ENCODE measurements at places on chromosomes 7 and 10. TPM values are rescaled to one million over a fixed set of nuclear protein-coding genes. Genes with fewer than 3 reads are reported as not detected.

The ZNF425 gene
- total RNA-seq = 6.9 TPM

DNA sequence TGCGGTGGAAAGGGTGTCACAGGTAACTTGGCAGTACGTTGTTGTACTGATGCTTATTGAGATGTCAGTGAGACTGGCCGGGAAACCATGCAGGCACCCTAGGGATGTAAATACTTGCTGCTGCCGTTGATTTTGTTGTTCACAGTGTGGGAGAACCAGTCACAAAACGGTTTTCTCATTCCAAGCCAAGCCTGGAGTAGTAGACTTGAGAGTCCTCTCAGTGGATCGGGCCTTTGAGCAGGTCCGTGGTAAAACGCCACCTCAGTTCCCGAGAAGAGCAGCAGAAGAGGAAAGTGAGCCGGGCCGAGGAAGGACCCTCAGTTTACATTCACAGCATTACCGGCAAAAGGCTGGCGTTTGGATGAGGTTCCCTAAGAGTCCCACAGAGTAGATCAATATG lies 1.1 kb downstream of the JAKMIP3 start:
- DNase-seq = no peak

DNA sequence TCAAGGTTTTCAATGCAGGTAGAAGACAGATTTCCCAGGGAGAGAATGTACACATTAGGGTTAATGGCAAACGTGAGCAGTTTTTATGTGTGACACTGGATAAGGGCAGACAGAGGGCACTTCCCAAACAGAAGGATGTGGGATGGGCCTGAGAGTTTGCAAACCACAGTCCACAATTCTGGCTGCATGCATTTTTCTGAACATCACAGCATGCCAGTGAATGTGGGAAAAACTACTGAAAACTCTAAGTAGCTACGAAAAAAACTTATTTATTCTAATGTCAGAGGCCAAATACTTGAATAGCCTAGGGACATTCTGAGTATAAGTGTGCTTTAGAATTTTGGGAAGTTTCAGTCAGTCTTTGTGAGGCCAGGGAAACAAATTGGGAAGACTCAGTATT lies 145.9 kb downstream of the NRCAM start:
- DNase-seq = no peak

The CHST3 gene
- 3.3 TPM for total RNA-seq

- DNase-seq = no peak
Observed at GRCh38 chr10:5291501-5292195, 73.1 kb upstream of the UCN3 start.

DNA sequence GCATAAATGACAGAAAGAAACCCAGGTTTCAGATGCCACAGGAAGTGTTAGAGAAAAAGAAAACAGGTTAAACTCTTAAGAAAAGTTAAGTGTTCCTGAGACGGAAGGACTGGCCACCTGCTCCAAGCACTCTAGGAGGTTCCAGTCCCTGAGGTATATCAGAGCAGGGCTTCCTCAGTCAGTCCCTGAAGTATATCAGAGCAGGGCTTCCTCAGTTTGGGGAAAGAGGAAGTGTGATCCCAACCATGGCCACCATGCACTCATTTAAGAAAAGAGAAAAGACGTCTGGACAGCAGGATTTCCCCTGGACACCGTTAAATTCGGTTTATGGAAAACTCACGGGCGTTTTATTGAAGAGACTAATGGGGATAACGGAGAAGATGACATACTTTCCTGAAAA lies 133.4 kb upstream of the PFKP start:
- no peak for DNase-seq

DNA sequence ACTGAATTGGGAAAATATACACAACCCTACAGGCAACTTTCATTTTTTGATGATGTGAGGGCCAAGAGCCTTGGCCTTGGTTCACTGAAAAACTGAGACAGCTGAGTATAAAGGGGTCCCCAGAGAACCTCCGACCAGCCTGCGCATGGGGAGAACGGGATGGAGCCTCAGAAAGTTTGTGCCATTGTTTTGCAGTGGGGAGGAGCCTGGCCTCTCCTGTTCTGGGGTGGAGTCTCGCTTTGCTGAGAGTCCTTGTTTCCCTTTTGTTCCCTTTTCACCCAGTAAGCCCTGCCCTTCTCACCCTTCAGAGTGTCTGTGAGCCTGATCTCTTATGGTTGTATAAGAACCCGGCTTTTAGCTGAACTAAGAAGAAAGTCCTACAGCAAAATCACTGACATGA lies 193.2 kb upstream of the AKR1E2 start:
- DNase-seq = no peak

DNA sequence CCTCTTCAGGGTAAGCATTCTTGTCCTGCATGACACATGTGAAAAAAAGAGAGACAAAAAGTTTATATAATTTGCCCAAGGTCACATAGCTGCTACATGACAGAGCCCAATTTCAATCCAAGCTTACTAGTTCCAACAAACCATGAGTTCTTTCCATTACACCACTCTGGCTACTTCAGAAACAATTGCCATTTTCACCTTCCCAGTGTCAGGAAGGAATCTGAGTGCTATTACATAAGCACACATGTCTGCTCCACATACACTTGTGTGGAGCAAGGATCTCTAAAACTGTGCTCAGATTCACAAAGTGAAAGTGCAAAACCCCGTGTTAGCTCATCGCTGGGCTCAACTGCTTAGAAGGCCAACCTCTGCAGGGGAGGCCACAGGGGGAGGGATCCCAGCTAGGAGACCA lies 356.2 kb upstream of the NFE2L3 start:
- DNase-seq = no peak

The ZNF138 gene
- total RNA-seq = 51.8 TPM

GRCh38 chr7:113207441-113207840 lies 89.1 kb upstream of the SMIM30 start:
- DNase-seq = no peak

The PNLIPRP1 gene
- total RNA-seq = not detected

The C10orf67 gene
- total RNA-seq = 0.41 TPM

- no peak for DNase-seq
Observed at GRCh38 chr7:109842386-109842785, 1248.5 kb upstream of the LRRN3 start.

- no peak for DNase-seq
Observed at GRCh38 chr10:127216786-127217185, 20.4 kb upstream of the INSYN2A start.

- DNase-seq = no peak
Observed at GRCh38 chr7:5631152-5631551, 150.3 kb downstream of the RNF216 start.

GRCh38 chr10:107450056-107450455 lies 285.6 kb upstream of the SORCS1 start:
- DNase-seq = no peak

- DNase-seq = no peak
Observed at GRCh38 chr10:11125004-11125403, 107.3 kb downstream of the CELF2 start.

GRCh38 chr7:40583667-40584444 lies 449.1 kb downstream of the SUGCT start:
- no peak for DNase-seq

The SPDYE9 gene
- under 0.01 TPM for total RNA-seq

The ATP6V0A4 gene
- total RNA-seq = 2.4 TPM

The SMNDC1 gene
- 10.6 TPM for total RNA-seq

DNA sequence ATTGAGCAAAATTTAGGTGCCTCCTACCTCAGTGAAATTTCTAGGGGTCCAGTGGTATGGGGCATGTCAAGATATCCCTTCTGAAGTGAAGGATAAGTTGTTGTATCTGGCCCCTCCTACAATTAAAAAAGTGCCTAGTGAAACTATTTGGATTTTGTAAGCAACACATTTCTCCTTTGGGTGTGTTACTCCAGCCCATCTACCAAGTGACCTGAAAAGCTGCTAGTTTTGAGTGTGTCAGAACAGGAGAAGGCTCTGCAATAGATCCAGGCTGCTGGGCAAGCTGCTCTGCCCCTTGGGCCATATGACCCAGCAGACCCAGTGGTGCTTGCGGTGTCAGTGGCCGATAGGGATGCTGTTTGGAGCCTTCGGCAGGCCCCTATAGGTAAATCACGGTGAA lies 46.0 kb downstream of the PTPRE start:
- no peak for DNase-seq

DNA sequence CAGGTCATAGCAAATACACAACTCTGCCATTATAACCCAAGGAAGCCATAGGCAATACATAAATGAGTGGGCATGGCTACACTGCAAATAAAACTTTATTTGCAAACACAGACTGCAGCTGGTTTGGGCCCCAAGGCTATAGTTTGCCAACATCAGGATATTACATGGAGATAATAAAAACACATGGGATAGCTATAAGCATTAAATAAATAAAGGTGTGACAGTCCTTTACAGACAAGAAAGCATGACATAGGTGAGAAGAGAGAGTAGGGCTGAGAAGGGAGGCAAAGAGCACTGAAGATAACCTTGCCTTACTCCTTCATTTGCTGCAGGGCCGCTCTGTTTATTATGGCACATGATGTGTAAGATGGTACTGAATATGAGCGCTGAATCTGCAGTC lies 135.1 kb upstream of the GHITM start:
- no peak for DNase-seq

DNA sequence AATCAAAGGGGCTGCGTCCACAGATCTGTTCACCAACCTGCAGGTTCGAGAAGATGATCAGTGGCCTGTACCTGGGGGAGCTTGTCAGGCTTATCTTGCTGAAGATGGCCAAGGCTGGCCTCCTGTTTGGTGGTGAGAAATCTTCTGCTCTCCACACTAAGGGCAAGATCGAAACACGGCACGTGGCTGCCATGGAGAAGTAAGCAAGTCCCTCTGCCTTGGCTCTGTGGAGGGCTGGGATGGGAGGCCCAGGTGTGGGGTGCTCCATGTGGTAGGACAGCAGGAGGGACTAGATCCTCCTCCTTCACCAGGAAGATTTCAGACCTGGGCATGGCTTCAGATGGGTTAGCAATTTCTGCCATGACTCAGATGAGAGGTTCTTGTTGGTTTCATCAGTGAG lies 25.9 kb downstream of the HKDC1 start:
- DNase-seq = no peak

The SLC29A3 gene
- 1.2 TPM for total RNA-seq

The EPHB6 gene
- 29.3 TPM for total RNA-seq

GRCh38 chr7:148575640-148576411 lies 14.7 kb upstream of the C7orf33 start:
- DNase-seq = no peak

GRCh38 chr10:94409021-94409657 lies 6.8 kb downstream of the TBC1D12 start:
- DNase-seq = no peak

- DNase-seq = no peak
Observed at GRCh38 chr10:95257849-95258248, 33.0 kb downstream of the PDLIM1 start.

DNA sequence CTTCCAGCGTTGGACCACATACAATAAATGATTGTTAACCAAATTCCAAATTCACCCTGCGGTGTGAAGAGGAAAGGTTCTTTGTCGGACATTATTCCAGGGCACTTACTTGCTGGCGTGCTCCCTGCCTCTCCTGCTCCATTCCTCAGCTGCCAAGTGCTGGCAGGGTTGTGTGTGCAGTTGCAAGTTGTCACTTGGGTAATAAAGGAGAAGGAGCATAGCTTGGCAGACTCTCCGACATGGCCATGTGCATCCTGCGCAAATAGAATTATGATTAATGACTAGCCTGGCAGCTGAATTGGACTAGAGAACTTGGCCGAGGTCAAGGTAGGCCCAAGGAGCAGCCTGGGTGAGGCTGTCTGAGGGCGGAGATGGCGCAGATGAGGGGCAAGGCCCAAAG lies 92.3 kb upstream of the ELMO1 start:
- DNase-seq = no peak

- DNase-seq = no peak
Observed at GRCh38 chr7:122055073-122055472, 89.0 kb downstream of the AASS start.

GRCh38 chr7:144378651-144379050 lies 23.4 kb downstream of the ARHGEF5 start:
- DNase-seq = no peak

The GNG11 gene
- total RNA-seq = 4.9 TPM

The TUBAL3 gene
- total RNA-seq = not detected

- no peak for DNase-seq
Observed at GRCh38 chr10:112271982-112272381, 11.2 kb upstream of the TECTB start.

The CDHR1 gene
- 1.6 TPM for total RNA-seq

DNA sequence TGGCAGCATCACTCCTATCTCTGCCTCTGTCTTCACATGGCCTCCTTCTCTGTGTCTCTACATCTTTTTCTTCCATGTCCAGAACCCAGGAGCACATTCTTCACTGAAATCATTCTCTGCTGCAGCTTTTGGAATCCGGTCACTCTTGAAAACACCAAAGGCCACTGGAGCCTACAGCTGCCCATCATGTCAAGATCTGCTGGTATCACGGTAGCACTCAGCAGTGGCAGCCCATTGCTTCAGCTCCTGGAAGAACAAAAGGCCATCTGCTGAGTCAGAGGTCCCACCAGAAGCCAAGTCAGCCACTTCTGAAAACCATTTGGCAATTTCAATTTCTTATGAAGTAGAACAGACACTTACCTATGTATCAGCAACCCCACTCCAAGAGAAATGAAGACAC lies 6.1 kb upstream of the PCBD1 start:
- DNase-seq = no peak

DNA sequence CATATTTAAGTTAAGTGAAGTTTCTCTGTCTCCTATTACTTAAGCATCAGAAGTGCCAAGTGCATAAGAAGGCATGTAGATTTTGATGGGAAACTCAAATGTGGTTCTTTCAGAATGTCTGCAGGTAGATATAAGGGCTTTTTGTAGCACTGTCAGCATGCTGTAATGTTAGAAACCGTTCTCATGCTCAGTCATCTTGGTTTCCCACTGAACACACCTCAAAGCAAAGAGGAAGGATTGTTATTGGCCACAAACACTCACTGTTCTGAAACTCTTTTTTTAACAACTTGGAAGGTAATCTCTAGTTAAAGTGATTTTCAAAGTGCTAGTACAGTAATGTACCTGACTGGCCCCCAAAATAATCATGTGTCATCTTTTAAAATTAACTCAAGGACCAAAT lies 126.0 kb downstream of the AASS start:
- no peak for DNase-seq

GRCh38 chr10:112407696-112408095 lies 33.8 kb downstream of the ACSL5 start:
- DNase-seq = no peak

The SLF2 gene
- 46.5 TPM for total RNA-seq

Data from frontal cortex (tissue), 4 donors.